ENCODE measurements at places on chromosomes 3 and 15.

- no peak for DNase-seq
Observed at GRCh38 chr3:52561028-52561747, 24.8 kb downstream of the UQCC5 start.

GRCh38 chr3:172442606-172443005 lies 5.7 kb downstream of the GHSR start:
- no peak for DNase-seq

GRCh38 chr3:27511724-27512422 lies 27.7 kb upstream of the SLC4A7 start:
- DNase-seq: no peak

DNA sequence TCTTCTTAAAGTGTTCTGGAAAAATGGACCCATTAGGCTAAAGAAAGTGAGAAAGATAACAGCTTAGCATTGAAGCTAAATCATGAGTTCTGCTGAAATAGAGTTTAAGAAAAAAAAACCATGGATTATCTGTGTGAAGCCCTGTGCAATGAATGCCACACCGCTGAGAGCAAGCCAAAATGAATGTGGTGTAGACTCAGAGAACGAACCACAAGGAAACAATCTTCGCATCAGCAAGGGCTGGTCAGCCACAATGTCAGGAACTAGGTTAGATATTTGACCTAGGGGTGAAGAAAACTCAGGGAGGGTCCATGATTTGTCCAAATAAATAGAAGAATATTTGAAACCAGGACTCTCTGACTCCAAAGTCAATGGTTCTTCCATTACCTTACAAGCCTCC lies 91.4 kb upstream of the MEX3B start:
- DNase-seq: no peak

GRCh38 chr3:143961342-143961741 lies 10.3 kb upstream of the DIPK2A start:
- DNase-seq: no peak

- no peak for DNase-seq
Observed at GRCh38 chr15:82081914-82082762, 36.3 kb upstream of the MEX3B start.

Measured in epithelial cell of prostate (primary cell).